ENCODE measurements at places on chromosomes 6 and 20.
A peak's percentile ranks its signal among the peaks of the same experiment; 100 is the strongest.

GRCh38 chr6:151948002-151948743 lies 140.7 kb downstream of the ESR1 start:
- DNase-seq = no peak

DNA sequence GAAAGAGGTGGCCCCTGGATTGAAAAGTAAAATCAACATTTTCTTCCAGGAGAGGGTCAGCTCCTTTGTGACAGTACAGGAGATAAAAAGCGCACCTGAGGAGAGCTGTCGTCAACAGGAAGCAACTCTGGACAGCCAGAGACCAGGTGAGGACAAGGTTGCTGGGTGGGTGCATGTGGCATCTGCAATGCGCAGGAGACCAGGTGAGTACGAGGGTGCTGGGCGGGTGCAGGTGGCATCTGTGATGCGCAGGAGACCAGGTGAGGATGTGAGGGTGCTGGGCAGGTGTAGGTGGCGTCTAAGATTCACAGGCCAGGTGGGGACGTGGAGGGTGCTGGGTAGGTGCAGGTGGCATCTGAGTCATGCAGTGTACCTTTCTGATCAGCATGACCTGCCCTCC lies 38.4 kb downstream of the WDR27 start:
- no peak for DNase-seq

DNA sequence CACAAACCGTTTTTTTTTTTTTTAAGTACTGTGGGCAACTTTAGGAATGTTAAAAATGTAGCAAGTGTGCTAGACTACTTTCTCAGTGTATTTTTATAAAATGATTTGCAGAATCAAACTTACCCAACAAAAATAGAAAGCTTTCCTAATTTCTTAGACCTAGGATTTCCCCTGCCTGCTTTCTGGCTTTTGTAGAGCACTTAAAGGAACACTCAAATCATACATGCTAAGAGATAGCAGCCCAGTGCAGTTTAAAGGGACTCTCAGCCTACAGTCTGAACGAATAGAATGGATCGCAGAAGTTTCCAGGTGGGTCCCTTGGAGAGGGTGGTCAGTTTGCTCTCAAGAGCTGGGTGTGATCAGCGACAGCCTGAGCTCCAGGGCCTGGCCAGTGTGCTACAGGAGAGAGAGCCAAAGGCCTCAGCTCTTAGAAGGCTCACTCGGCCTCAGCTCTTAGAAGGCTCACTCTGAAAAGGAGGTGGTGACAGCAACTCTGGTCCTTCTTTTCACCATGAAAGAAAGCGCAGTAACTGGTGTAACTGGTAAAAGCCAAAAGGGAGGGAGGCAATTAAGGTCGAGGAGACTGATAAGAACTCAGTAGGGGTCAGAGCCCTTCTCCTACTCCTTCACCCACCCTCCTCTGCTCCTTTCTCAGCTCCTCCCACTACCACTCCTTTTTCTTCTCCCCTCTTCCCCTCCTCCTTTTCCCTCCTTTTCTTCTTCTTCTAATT lies 142.4 kb downstream of the ZFP64 start:
- no peak for DNase-seq

DNA sequence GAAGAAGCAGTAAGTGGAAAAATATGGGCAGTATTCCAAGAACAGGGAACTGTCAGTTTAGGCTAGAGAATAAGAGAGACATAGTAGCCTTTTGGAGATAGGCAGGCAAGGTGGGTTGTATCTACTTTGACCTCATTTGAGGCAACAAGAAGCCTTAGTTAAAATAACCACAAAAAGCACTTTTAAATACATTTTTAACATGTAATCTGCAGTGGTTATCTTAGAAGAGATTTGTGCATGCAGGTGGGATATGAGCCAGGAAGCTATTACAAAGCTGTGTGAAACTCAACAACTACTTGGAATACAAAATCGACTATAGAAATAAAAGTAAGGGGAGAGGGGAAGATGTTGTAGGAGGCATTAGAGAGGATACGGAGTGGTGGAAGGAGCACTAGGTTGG lies 143.7 kb upstream of the MCHR2 start:
- DNase-seq = no peak

DNA sequence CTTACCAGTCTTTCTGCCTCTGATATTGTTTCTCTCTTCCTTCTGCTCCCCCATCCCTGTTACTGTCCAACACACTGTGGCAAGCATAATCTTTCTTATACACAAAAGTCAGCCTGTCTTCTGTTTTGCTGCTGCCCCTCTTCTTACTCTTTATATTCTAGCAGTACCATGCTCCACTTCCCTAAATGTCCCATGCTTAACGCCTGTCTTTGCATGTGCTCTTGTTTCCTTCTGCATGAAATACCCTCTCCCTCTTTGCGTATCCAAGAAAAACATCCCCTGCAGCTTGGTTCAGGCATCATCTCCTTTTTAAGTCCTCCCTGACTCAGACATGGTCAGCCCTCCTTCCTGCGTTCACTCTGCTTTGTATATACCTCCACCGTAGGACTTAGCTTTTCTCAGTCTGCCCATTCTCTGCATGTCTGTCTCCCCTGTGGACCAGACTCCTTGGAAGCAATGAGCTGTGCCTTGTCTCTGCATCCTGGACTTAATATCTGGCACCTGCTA lies 103.9 kb downstream of the CTNNBL1 start:
- DNase-seq = no peak

GRCh38 chr6:165632194-165632593 lies 30.8 kb downstream of the PDE10A start:
- no peak for DNase-seq

DNA sequence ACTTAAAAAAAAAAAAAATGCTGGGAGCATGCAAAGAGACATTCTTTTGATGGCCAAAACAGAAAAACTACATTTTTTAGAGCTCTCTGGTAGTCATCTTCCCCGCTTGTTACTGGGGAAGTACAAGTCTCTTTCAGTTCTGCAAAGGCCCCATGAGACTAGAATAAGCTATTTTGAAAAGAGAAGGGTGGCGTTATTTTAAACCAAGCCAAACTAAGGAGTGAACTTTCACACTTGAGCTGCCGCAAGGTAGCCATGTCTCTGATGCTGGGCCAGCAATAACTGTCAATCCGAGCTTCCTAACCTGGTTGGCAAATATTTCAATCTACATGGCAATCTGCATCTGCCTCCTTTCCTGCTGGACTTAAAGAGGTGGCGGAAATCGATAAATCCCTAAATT lies 96.7 kb downstream of the L3MBTL3 start:
- DNase-seq = no peak

- no peak for DNase-seq
These were observed 4.0 kb upstream of the FRMD1 start for GRCh38 chr6:168082860-168083513.

DNA sequence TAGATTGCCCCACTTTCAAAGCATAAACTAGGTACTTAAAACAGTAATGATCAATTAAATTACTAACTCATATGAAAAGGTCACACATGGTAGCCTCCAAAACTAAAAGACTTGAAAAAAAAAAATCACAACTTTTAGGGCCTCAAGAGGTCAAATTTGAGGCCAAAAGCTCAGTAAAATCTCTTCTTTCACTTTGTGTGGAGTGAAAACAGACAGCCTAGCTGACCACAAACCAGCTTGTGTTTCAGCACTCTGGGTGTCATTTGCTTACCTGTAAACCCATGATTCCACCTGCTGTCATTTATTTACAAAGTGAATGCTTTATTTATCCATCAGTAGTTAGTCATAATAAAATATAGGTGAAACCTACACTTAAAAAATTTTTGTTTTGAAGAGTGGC lies 34.0 kb downstream of the GNAS start:
- DNase-seq = no peak

DNA sequence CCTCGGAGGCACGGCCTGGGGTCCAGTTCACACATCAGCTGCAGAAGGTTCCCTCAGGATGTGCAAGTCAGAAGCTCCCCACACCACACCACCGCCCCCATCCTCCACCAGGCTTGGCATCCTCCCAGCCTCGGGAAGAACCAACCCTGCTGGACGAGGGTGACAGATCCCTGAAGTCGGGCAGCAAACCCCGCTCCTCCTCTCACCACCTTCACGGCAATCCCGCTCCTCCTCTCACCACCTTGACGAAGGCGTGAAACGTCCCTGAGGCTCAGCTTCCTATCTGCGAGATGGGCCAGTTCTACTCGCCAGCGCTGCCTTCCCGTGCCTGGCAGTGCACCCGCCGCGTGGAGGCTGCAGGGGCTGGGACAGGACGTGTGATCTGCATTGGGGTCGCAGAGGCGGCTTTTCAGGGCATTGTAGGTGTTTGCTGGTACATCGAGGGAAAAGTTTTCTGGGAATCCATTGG lies 327.0 kb downstream of the TAF4 start:
- DNase-seq = no peak

- no peak for DNase-seq
These were observed 84.6 kb downstream of the DCDC2 start for GRCh38 chr6:24273096-24273870.

DNA sequence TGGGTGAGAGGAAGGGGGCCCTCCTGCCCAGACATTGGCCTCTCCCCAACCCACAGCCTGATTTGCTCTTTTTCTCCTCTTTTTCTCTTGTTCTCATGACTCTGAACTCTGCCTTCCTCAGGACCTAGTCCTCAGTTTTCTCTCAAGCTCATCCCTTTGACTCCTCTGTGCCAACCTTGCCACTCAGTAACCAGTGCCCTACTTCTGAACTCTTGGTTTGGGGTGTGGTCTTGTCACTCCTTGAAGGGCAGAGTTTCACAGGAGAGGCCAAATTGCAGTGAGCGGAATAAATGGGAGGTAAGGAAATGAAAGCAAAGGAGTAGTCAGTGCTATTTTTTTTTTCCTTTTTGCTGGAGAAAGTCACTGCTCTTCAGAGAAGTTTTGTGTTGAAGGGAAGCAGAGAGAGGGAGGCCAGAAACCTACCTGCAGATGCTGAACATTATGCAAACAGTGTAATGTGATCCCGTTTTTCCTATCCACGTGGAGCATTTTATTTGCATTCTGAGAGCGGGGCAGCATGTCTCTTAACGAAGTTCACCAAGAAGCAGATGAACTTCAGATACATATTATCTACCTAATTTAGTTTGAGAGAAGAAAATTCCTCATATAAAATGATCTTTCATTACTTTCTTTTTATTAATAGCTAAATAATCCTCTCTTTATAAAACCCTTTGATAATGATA lies 26.9 kb downstream of the CFAP61 start:
- DNase-seq = no peak

DNA sequence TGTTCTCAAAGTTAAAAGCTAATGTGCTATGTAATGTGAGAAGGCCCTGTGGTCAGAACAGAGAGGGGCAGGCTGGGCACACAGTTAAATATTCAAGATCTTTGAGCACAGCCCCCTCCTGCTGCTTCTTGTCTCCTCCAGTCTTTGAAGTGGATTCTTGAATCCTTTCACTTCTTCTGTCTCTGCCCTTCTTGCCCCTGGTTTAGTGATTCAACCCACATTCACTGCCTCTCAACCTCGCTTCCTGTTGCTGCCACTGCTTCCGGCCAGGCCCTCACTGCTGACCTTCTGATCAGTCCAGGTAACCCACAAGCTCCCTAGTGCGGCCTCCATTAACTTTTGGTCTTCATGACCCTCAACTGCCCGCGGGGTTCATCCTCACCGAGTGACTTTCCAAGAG lies 417.3 kb upstream of the NOX3 start:
- DNase-seq = no peak

DNA sequence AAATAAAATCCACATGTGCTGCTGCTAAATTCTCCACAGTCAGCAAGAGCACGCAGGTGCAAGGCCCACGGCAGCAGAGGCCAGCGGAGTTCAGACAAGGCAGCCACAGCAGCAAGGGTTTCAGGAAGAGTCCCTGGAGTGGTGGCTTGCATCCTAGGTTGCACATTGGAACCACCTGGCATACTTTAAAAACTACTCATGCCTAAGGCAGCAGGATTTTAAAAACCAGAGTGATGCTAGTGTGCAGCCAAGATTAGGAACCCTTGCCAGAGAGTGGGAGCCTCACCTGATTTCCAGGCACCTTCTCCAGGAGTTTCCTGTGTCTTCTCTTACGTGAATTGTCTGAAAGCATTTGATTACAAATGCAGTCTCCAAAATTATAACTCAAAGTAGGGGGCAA lies 104.0 kb upstream of the GPR6 start:
- DNase-seq = no peak

- no peak for DNase-seq
These were observed 6.4 kb upstream of the TAF8 start for GRCh38 chr6:42043787-42044475.

DNA sequence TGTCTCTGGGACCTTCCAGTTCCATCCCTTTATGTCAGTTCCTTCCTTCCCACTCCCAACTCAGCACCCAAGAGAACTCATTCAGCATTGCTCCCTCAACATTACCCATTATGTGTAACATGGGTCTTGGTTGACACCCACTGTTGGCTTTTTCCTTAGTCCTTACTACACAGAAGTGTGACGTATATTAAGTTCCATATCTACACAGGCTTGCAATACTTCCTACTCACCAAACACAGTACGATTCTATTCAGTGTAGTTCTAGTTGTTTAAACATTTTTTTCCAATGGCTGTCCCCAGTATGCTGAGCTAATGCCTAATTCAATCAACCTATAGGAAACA lies 37.7 kb downstream of the ARHGAP18 start:
- no peak for DNase-seq

DNA sequence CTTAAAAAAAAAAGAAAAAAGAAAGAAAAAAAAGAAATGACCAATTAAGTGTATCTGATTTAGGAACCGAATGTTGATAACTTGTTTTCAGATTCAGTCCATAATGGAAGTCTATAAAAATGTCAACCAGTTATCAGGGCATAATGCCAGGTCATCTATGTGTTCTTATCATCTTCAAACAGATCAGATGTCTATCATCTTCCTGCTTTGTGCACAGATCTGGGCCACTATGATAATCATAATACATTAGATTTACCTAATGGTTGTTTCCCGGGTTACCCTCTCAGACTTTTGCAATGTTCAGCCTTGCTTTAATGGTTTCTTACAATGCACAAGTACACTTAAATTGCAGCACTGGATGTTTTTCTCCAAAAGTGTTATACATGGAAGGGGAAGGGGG lies 100.6 kb downstream of the NKAIN2 start:
- no peak for DNase-seq

DNA sequence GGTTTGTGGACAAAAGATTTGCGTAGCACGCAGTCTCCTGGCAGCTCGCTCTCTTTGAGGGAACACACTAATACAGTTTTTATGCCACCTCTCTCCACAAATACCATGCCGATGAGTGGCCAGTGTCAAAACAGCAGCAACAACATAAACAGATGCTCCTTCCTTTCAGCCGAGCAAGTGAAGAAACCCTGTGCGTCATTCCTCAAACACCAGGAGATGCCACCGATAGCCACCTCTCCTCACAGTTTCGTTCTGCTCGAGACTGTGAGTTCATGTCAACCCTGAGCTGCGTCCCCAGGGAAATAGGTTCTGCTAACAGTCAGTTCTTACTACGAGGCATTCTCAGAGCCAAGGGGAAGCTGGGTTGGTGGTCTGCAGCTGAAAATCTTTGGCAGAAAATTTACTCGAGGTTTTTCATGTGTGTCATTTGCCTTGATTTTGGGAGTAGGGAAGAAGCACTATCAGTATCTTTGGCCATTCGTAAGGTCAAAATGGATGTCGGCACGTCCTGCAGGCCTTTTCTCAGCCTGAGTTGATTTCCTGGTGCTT lies 59.9 kb downstream of the EYA2 start:
- peak; percentile 97 for DNase-seq
